ENCODE measurements at places on chromosomes 5 and 9.

- no peak for DNase-seq
Measured at GRCh38 chr5:60495644-60496520, 204.1 kb downstream of the DEPDC1B start.

DNA sequence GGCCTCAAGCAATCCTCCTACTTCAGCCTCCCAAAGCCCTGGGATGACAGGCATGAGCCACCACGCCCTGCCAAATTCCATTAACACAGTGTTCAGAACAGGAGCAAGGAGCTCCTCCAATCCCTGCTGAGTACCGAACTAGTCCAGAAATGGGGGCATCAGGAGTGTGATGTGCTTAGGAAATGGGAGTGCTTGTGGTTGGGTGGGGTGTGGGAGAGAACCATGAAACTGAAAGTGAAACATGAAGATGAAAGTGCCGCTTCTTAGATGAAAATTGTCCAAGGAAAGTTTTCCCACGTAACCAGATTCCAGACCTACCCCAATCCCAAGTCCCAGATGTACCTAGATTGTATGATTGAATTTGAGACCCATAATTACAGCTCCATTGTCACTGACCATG is 16.7 kb upstream of the ZNF131 start:
- DNase-seq, result no peak

DNA sequence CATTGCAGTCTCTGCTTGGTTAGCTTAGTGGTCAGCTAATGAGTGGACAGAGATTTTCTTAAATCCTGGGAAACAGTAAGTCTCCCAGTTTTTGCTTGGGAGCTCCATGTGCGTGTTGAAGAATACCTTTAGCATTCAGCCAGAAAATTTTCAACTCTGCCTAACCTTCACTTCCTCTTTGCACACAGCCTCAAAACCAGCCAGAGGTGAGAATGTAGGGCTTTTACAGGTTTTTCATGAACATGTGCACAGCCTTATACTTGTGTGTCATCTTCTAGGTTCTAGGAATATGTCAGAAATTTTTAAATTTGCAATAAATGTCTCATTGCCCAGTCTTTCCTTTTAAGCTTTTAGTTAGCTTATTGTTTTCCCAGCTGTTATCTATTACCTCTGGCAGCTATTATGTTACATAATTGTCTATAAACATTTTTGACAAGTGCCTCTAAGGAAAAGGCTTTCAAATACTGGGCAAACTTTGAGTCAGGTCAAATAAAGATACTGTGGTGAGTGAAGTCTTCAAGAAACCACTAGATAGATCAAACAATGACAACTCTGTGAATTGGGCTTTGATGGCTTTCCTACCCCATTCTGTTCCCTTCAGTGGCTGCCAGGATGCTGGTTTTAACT is 12.7 kb downstream of the ADGRV1 start:
- no peak for DNase-seq

DNA sequence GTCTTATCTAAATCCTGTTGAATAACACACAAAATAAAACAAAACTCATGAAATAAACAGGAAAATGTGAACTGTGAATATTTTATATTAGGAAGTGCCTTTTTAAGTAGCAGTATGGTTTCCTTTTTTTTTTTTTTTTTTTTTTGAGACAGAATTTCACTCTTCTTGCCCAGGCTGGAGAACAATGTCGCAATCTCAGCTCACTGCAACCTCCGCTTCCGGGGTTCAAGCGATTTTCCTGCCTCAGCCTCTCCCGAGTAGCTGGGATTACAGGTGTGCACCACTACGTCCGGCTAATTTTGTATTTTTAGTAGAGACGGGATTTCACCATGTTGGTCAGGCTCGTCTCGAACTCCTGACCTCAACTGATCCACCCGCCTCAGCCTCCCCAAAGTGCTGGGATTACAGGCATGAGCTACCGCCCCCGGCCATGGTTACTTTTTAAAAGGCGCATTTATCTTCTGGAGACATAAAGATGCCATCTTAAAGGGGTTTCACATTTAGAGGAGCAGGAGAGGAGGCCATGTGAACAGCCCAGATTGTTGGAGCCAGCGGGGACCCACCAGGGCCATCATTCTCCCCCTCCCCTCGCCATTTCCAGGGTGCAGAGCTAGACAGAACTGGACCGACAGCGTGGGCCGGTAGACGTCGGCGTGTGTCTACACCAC is 64.1 kb downstream of the ROR2 start:
- no peak for DNase-seq

GRCh38 chr5:40276426-40277102 is 403.2 kb upstream of the PTGER4 start:
- no peak for DNase-seq

DNA sequence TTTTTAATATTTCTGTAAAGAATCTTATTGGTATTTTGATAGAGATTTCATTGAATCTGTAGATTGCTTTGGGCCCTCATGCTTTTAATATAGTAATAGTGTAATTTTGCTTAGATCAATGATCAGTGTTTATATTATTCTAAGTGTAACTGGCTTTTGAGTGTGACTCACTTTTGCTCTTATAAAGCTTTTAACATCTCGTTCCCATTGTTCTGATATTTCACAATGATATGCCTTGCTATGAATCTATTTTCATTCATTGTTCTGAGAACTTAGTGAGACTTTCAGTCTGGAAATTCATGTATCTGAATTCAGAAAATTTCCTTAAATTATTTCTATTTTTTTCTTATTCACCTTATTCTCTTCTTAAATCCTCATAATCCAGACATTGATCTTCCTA is 13.5 kb upstream of the MAMDC2 start:
- DNase-seq, result no peak

- no peak for DNase-seq
Measured at GRCh38 chr9:128771094-128771721, 519 bp downstream of the ZER1 start.

- DNase-seq, result no peak
Measured at GRCh38 chr5:168648016-168648415, 68.8 kb upstream of the PANK3 start.

DNA sequence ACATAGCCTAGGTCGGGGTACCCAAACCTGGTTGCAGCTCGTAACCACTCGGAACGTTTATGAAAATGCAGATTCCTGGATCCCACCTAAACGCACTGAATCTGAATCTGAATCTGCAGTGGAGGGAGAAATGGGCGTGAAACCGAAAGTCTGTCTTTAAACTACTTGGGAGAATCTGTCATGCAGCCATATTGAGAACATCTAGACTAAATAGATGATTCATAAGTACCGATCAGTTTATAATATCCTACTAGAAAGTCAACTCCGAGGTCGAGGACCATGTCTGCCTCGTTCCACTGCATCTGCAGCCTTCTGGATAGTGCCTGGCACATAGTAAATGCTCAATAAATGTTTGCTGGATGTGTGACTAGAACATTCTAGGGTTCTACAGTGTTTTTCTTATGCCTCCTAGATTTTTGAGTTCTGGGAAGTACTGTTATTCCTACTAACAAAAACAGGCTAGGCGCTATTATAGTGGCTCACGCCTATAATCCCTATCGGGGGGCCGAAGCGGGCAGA is 632 bp downstream of the COQ4 start:
- no peak for DNase-seq

GRCh38 chr9:131410044-131410491 is 16.2 kb downstream of the PRRC2B start:
- no peak for DNase-seq

GRCh38 chr5:95725071-95725820 is 5.9 kb upstream of the RHOBTB3 start:
- no peak for DNase-seq

- DNase-seq, result no peak
Measured at GRCh38 chr5:43312076-43312661, 1.0 kb downstream of the HMGCS1 start.

DNA sequence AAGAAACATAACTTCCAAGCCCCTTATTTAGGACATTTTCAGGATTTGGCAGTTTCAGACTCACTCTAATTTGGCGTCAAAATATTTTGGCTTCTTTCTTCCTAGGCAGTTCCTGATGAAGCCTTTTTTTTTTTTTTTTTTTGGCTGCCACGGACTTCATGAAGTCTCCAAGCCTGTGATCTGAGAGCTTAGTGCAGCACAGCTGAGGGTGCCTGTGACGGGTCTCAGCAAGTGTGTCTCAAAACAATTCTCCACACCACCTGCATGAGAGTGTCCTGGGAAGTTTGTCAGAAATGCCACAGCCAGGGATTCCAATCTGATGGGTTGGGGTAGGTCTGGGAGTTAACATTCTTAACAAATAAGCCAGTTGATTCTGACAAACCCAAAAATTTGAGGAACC is 6.0 kb upstream of the ESM1 start:
- DNase-seq, result no peak

GRCh38 chr5:84354101-84354500 is 30.6 kb downstream of the EDIL3 start:
- no peak for DNase-seq

DNA sequence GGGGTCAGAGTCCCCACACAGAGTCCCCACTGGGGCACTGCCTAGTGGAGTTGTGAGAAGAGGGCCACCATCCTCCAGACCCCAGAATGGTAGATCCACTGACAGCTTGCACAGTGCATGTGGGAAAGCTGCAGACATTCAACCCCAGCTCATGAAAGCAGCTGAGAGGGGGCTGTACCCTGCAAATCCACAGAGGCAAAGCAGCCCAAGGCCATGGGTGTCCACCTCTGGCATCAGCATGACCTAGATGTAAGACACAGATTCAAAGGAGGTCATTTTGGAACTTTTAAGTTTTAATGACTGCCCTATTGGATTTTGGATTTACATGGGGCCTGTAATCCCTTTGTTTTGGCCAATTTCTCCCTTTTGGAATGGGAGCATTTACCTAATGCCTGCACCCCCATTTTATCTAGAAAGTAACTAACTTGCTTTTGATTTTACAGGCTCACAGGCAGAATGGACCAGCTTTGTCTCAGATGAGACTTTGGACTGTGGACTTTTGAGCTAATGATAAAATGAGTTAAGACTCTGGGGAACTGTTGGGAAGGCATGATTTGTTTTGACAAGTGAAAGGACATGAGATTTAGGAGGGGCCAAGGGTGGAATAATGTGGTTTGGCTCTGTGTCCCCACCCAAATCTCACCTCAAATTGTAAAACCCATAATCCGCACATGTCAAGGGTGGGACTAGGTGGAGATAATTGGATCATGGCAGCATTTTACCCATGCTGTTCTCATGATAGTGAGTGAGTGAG is 56.3 kb upstream of the ITGA1 start:
- no peak for DNase-seq

DNA sequence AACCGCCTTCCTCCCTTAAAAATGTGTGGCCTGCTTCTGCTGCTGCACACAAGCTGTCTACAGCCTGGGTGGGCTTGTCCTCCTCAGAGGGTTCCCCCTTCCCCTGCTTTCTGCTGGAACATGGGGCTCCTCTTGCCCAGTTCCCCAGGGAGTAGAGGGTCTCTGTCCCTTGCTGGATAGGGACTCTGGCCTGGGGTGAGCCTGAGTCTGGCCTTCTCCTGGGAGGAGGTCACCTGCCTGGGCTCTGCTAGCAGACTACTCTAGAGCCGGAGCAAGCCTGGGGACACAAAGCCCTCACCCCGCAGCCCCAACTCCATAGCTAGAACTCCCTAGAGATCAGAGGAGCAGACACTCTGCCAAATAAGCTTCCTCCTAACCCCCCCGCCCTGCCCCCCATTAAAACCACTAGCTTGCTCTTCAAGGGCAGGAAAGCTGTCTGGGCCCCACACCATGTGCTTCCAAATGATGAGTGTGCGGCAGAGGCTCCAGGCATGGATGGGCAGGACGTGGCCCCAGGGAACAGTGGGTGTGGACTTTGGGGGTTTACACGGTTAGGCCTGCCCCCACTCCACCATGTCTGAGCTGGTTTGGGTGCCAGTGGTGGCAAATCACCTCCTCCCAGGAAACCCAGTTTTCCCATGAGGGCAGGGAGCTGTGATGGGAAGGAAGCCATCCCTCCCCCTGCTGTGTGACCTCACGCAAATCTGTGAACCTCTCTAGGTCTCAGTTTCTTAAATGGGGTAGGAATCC is 10.0 kb downstream of the TCF7 start:
- DNase-seq, result no peak

GRCh38 chr5:167309941-167310517 is 981.4 kb upstream of the WWC1 start:
- no peak for DNase-seq

DNA sequence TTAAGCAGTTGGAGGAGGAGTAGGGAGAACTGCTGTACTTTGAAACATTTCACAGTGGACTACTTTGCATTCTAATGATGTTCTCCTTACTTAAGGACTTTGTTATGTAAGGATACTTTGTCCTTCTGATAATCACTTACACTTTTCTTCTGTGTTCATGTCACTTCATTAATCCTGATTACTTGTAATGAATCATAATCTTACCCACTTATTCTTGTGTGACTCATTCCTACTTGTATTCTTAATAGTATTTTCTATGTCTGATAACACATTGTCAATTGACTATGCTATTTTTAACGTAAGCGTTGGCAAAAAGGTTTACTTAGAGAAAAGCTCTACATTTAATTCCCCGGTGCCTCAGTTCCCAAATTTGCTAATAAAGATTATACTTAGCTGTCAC is 63.8 kb downstream of the GHR start:
- no peak for DNase-seq

GRCh38 chr5:40812125-40812524 is 14.0 kb upstream of the PRKAA1 start:
- no peak for DNase-seq

- DNase-seq, result no peak
Measured at GRCh38 chr9:79776581-79776980, 204.8 kb downstream of the TLE4 start.

GRCh38 chr5:17727098-17727497 is 92.8 kb downstream of the TAF11L14 start:
- DNase-seq, result no peak

DNA sequence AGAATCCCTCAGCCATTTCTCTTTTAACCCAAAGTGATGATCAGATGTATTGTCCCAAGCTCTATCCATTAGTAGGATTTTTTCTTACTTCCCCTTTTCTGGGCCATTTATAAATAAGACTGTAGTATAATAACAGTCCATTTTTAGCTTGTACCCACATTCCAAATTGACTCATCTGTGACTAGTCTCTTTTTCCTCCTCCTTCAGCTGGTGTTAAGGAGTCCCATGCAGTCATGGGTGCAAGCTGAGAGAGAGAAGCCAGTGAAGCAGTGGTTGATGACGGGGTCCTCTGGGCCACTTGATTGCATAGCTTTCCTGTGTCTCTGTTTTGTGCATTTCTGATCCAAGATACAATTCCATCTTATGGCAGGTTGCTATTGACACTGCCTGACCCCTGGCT is 476.0 kb upstream of the CD180 start:
- DNase-seq, result no peak
